ENCODE measurements at places on chromosomes 13 and 19.

DNA sequence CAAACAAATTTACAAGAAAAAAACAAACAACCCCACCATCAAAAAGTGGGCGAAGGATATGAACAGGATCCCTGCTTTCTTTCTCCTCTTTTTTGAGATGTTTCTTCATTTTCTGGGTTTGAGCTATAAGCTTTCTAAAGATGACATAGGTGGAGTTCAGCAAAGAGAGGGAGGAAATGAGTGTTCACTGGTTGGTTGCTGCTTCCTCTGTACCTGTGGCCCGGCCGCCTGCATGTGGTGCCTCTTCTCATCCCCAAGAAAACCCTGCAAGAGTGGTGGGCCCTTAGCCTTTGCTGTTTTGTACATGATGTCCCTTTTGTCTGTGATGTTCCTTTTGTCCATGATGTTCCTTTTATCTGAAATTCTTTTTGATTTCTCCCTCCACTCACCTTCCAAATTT, 178.4 kb upstream of the SERP2 start:
- no peak for DNase-seq

GRCh38 chr19:51097796-51098195, 10.4 kb downstream of the CTU1 start:
- no peak for DNase-seq

- no peak for DNase-seq
Measured at GRCh38 chr13:48181482-48182145, 51.4 kb upstream of the ITM2B start.

GRCh38 chr13:63088226-63088625, 1672.6 kb upstream of the PCDH20 start:
- no peak for DNase-seq

GRCh38 chr13:98451676-98452470, 125.0 kb downstream of the STK24 start:
- DNase-seq: no peak

DNA sequence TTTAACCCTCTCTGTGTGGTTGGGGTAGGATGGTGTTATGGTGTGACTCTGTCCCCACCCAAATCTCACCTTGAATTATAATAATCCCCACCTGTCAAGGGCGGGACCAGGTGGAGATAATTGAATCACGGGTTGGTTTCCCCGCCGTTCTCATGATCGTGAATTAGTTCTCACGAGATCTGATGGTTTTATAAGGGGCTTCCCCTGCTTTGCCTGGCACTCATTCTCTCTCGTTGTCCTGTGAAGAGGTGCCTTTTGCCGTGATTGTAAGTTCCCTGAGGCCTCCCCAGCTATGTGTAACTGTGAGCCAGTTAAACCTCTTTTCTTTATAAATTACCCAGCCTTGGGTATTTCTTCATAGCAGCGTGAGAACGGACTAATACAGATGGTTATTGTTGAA, 68.8 kb downstream of the ARHGEF7 start:
- no peak for DNase-seq
